Esophagus (tissue), 2 donors: ENCODE measurements at places on chromosomes 1 and 21. TPM values are rescaled to one million over a fixed set of nuclear protein-coding genes. Genes with fewer than 3 reads are reported as not detected.

The CLCA1 gene
- 0.10 TPM for polyA plus RNA-seq

The STYXL2 gene
- polyA plus RNA-seq, result 0.04 TPM

The HS2ST1 gene
- 2.7 TPM for polyA plus RNA-seq

The KCNJ15 gene
- polyA plus RNA-seq, result 4.2 TPM

The EPHA10 gene
- 0.38 TPM for polyA plus RNA-seq

The BTBD8 gene
- 0.51 TPM for polyA plus RNA-seq

The WLS gene
- polyA plus RNA-seq, result 52.5 TPM

The PPIAL4G gene
- 0.02 TPM for polyA plus RNA-seq

The SGIP1 gene
- polyA plus RNA-seq, result 1.1 TPM

The GIPC2 gene
- 1.5 TPM for polyA plus RNA-seq

The MYBPH gene
- not detected for polyA plus RNA-seq

The NTRK1 gene
- 0.08 TPM for polyA plus RNA-seq

The CRB1 gene
- polyA plus RNA-seq, result not detected

The UBXN10 gene
- polyA plus RNA-seq, result 0.35 TPM

The RIPPLY3 gene
- polyA plus RNA-seq, result 0.49 TPM

The ALX3 gene
- polyA plus RNA-seq, result 0.04 TPM

The DMBX1 gene
- 0.01 TPM for polyA plus RNA-seq

The ECM1 gene
- polyA plus RNA-seq, result 4,054 TPM

The TCHH gene
- polyA plus RNA-seq, result 0.33 TPM

The OR14K1 gene
- not detected for polyA plus RNA-seq

The SLC44A3 gene
- 7.4 TPM for polyA plus RNA-seq

The WRAP73 gene
- 16.4 TPM for polyA plus RNA-seq

The DMRTA2 gene
- 0.98 TPM for polyA plus RNA-seq

The FCRL4 gene
- polyA plus RNA-seq, result not detected

The IVL gene
- polyA plus RNA-seq, result 161 TPM

The SUSD4 gene
- 50.5 TPM for polyA plus RNA-seq

The PYHIN1 gene
- 0.31 TPM for polyA plus RNA-seq
